ENCODE measurements at places on chromosomes 7 and 10.

- no peak for DNase-seq
Observed at GRCh38 chr7:15087771-15088170, 185.2 kb upstream of the DGKB start.

GRCh38 chr7:19519443-19520021 is 189.3 kb downstream of the POLR1F start:
- DNase-seq, result no peak

DNA sequence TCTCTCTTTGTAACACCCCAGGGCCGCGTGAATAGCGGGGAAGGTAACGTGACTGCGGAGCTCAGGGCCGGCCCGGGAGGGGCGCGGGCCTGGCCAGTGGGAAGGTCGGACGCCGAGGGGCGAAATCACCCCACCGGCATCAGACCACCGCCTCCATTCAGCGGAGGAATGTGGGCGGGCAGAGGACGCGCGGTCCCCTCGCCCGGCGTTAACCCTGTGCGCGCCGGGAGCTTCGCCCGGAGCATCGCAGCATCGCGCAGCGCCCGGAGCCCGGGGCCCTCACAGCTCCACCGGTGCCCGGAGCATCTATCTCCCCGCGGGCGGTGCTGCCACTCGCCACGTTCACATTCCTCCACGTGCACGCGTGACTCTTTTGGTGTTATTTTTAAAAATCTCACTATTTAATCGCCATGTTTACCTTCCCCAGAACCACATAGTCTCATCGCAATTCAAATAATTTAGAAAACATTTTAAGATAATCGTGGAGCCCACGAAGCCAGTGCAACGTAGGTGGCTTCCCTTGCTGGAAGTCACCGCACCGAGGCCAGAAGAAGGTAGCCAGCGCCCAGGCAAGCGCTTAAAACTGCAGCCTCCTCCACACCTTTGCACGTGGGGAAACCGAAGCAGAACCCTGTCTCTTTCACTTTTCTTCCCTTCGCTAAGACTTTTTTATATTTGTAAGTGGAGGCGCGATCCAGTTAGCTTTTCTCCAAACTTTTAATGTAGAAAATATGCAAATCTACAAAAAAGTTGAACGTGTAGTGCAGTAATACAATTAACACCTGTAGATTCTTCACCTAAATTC is 21.8 kb downstream of the FGFBP3 start:
- DNase-seq, result no peak

DNA sequence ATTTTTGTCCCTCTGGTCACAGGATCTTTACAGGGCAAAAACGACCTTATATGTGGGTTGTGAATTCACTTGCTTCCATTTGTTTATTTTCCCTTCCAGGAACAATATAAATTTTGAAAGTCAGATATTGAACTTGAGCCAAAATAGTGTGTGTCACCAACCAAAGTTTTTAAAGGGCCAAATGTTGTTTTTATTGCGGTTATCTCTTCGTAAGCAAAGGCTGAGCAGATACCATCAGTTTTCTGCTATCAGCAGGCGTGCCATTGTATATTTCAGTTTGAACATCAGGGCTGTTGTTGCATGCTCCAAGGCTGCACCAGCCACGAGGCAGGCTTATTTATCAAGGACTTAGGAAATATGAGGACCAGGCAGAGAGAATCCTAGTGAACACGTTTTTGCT is 160.3 kb downstream of the PAXIP1 start:
- DNase-seq, result no peak

DNA sequence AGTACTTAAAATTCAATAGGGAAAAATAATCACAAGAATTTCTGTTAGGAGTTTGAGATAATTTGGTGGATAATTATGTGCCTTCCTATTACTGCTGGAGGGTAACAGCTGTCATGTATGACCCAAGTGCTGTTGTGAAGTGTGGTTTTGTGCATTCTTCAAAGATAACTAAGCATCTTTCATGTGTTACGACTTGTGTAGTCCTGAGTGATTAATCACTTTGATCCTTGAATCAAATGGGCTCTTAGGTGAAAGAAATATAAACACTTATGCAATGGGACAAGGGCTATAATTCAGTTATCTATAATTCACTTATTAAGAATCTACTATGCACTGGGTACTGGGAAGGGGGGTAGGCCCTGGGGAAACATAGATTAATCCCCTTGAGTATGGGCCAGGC is 89.0 kb downstream of the CH25H start:
- no peak for DNase-seq
